ENCODE measurements at places on chromosomes 13 and 19. TPM values are rescaled to one million over a fixed set of nuclear protein-coding genes. Genes with fewer than 3 reads are reported as not detected.
A peak's percentile ranks its signal among the peaks of the same experiment; 100 is the strongest.

ENOX1 gene
- 1.5 TPM for total RNA-seq

C19orf18 gene
- total RNA-seq, result 1.2 TPM

LRG1 gene
- 15.7 TPM for total RNA-seq

CACNG8 gene
- total RNA-seq, result not detected

IFI30 gene
- total RNA-seq, result 612 TPM

PRSS57 gene
- 2.0 TPM for total RNA-seq

GYS1 gene
- total RNA-seq, result 34.1 TPM

GRCh38 chr19:39737351-39737750 lies 478 bp downstream of the CLC start:
- no peak for DNase-seq

- DNase-seq, result no peak
Observed at GRCh38 chr13:30529085-30529834, 63.5 kb upstream of the HMGB1 start.

GRCh38 chr13:112234131-112234875 lies 141.9 kb upstream of the SPACA7 start:
- no peak for DNase-seq

GRCh38 chr13:95564733-95565291 lies 12.3 kb downstream of the CLDN10 start:
- no peak for DNase-seq

DNA sequence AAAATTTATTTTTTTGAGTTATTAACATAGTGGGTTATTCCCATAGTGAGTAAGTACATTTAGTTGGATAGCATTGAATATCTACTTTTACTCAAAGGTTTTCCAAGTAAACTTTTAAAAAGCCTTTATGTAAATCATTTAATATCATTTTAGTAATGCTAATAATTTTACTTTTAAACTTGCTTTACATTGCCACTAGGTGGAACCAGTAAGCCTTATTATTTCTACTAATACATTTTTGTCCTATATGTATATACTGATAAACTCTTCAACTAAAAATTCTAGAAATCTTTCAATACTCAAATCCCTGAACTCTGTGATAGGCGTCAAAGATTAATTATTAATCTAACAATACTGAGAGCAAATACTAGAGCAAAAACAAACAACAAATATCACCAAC lies 1709.2 kb upstream of the PCDH20 start:
- DNase-seq, result peak; percentile 73

DNA sequence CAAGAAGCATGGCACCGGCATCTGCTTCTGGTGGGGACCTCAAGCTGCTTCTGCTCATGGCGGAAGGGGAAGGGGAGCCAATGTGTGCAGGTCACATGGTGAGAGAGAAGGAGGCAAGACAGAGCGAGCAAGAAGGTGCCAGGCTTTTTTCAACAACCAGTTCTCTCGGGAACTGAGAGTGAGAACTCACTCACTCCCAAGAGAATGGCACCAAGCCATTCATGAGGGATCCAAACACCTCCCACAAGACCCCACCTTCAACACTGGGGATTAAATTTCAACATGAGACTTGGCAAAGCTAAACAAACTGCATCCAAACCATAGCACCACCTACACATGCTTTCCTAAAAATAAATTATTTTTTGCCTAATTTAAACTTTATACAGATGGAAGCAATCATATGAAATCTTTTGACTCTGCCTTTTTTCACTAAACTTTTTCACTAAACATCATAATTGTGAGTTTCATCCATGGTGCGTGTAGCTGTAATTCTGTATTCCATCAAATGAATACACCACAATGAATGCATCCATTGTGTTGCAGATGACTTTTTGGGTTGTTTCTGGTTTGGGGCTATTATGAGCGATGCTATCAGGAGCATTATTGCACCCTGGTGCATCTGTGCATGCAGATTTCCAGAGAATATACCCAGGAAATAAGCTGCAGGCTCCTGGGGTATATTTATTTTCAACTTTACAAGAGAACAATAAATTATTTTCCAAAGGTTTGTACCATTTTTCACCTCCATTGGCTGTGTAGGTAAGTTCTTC lies 14.6 kb upstream of the IPO5 start:
- DNase-seq, result no peak

DNA sequence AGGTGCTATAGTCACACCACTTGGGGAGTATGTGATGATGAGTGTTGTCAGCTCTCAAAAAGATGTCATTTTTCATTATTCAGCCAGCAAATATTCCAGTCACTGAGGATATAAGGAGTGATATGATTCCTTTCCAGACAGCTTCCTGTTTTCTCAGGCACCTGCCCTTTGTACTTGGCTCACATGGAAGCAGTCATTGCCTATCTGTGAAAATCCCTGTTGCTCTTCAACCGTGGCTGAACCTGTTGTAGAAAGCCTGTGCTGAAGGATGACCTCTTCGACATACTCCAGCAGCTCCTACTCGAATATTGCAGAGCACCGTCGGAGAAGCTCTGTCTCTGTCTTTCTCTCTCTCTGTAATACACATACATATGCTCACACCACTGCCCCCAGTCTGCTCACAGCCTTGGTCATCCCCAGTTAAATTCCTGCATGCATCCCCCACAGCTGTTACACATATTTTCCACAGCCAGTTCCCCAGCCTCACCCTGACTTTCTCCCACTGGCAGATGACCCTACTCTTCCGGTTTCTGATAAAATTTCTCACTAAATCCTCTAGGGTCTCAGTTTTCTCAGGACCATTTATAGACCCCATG lies 204.2 kb upstream of the ARGLU1 start:
- peak; percentile 49 for DNase-seq

- no peak for DNase-seq
Observed at GRCh38 chr19:12034198-12034597, 1.3 kb downstream of the ZNF433 start.

DNA sequence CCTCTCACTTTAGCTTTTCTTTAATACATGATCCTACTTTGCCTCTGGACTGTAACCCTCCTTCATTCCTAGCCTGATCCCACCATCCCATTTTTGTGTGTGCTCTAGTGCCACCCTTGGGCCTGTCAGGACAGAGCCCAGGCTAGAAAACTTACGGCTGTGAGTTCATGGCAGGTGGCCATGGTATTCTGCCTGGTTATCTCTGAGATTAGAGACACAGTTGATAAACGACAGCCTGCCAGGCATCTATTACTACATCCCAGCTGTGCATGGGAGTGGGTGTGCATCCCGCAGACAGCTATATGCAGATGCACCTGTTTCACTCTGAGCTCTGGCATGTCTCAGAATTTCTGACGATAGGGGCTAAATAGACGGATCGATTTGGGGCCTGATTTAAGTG lies 110.9 kb downstream of the HS6ST3 start:
- DNase-seq, result no peak

- DNase-seq, result no peak
Observed at GRCh38 chr13:106337096-106337850, 198.2 kb downstream of the EFNB2 start.

GRCh38 chr19:45769821-45770191 lies 754 bp upstream of the SIX5 start:
- DNase-seq, result peak; percentile 65

GRCh38 chr19:47735131-47735530 lies 10.2 kb upstream of the NOP53 start:
- DNase-seq, result no peak

DNA sequence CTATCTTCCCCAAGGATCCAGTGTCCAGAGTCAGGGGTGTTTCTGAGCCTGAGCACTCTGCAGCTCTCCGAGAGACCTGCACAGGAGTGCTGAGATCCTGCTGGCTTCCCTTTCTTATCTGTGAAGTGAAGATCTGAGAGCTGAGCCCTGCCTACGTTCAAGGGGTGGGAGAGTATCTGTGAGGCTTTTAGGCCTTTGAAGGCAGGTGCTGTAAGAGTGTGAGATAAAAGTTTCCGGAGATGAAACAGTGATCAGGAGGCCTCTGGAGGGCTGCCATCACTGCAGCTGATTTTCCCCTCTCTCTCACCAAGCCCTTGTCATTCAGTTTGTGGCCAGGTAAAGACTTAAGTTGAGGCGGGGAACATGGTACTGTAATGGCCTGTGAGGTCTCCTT lies 83.1 kb downstream of the AKAP11 start:
- DNase-seq, result no peak

GRCh38 chr19:6610934-6611852 lies 20.2 kb upstream of the CD70 start:
- no peak for DNase-seq

DNA sequence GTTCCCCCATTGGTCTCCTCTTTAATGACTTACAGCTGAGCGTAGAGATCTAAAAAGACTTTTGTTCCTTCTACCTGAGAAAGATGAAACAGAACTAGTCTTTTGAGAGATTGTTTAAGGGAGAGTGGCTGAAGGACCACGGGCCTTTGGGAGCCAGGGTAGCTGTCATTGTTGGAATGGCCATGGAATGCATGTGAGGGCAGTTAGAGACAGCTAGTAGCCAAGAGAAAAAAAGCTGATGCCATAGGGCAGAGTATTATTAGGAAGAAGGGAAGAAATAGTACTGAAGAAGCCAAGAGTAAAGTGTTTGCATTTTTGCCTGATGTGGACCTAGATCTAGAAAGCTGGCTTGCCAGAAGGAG lies 5.6 kb downstream of the ZNF507 start:
- DNase-seq, result no peak

DNA sequence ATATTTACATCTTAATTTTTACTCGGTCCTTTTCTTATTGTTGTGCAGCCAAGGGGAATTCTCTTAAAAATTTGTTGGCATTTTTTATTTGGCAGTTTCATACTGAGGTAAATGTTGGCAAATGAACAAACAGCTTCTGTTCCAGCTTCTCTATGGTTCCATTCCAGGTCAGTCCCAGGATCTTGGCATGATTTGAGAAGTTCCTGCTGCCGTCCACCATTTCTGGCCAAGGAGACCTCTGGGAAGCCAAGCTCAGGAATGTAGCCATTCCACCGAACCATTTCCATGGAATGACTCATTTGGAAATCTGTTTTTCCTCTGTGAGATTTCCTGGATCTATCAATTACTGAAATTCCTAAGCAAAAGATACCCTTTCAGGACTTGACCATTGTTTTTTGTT lies 43.9 kb downstream of the SLC10A2 start:
- no peak for DNase-seq

GRCh38 chr13:87057807-87058520 lies 613.2 kb upstream of the SLITRK5 start:
- peak; percentile 19 for DNase-seq

DNA sequence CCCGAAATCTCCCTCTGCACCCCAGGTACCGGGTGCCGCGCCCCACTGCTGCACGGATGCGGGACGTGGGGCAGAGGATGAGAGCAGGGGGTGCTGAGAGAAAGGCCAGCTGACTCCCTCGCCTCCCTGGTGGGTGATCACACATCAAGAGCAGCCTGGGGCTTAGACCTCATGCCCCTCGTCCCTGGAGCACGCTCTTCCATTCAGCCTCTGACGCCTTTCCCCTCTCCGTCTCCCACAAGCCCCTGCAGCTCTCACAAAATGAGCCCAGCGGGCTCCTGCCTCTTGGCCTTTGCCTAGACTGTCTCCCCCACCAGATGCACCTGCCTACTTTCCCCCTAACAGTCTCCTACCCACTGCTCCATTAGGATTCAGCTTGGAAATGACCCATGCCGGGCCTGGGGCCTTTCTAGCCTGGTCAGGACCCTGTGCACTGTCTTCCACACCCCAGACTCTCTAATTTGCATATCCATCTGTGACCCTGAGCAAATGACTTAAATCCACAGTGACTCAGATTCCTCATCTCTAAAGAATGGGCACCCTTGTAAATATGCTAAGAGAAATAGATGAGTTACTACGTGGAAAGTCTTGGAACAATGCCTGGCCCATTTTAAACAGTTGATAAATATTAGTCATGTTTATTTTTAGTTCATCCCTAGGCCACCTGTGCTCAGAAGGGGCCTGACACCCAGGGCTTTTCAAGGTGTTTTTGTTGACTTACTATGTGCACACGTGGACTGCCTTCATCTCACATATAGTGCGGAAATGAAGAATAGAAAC lies 582 bp upstream of the PTPRH start:
- no peak for DNase-seq

DNA sequence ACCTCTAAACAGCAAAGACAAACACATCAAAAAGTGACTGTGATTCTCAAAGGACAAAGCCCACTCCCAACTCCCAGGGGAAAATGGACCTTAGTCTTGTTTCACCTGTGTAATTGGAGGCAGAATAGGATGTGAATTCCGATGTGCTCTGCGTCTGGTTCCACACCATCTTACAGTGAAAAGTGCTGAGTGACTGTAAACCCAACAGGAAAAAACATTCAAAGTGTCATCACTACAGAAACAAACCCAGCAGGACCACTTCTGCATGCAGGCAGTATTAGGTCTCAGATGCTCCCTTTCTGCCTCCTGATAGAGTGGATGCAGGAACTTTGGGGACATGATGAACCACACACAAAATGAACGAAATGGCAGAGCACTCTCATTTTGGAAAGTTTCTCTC lies 6.5 kb downstream of the UQCRFS1 start:
- no peak for DNase-seq

DNA sequence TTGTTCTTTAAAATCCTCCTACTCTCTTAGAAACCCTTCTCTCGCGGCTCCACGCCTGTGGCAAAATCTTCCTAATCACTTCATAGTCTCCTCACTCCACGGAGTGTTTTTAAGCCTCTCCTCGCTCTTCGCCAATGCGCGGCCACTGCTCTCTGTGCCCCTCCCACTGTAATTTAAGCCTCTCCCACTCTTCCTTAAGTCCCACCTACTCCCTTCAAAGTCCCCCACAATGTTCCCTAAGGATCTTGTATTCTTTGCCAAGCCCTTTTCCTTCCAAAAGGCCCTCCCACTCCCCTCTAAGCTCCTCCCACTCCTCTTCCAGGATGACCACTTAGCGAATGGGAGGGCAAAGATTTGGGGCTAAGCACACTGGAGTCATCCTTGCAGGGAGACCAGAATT lies 1.3 kb downstream of the FIZ1 start:
- DNase-seq, result no peak

DNA sequence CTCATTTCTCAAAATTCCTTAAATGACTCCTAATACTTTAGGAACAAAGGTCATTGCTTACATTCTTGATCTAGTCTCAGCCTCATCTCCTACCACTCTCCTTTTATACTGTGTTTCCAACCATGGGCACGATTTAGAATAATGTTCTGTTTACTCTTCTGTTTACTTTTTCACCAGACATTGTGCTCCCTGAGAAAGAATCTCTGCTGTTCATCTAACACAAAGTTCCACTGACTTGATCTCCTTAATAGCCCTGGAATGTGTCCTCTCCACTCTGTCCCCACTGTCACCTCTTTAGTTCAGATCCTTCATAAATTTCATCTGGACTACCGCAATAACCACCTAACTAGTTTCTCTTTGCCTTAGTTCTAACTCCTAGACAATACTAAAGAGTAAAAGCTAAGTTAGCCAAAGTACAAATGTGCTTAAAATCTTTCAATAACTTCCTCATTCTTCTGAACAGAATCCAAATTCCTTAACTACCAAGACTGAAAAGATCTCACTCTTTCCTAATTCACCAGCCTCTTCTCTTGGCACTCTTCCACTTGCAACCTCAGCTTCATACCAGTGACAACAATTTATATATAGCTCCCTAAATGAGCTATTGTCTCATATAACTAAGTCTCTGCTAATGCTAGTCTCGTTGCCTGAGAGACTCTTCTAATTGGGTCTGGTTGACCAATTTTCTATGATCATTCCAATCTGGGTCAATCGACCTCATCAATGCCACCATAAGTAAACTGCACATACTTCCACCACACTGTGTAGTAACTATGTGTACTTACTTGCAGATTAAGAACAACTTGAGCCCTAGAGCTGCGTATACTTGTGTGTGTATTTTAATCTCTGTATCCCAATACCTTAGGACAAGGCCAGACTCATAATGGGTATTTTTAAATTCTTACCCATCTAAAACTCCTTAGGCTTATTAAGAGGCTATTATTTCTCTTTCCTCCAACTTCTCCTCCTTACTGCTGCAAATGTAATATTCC lies 179.9 kb downstream of the VWA8 start:
- peak; percentile 44 for DNase-seq

Measured in lung (tissue), 17 donors.